Activated naive CD4-positive, alpha-beta T cell treated with anti-CD3 and anti-CD28 coated beads for 36 hours (primary cell): ENCODE measurements at places on chromosomes 3 and 15. TPM values are rescaled to one million over a fixed set of nuclear protein-coding genes. Genes with fewer than 3 reads are reported as not detected.
A peak's percentile ranks its signal among the peaks of the same experiment; 100 is the strongest.

DNA sequence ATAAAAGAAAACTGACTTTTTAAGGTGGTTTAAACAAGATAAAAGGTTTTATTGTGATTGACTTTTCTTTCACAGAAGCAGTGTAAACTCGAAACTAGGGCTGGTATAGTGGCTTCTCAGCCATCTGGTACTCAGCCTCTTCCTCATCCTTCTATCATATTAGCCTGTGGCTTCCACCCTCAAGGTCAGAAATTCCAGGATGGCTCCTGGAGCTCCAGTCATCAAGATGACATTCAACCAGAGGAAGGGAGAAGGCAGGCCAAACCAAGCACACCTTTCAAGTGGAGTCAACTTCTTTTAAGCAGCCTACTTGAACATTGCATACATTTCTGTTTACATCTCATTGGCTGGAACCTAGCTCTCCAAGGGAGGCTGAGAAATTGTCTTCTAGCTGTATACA is 1.3 kb upstream of the MESD start:
- DNase-seq = no peak
- no peaks in the 10 kb centered on the region for H3K27me3 ChIP-seq
- no peak overlapping the region for H3K4me3 ChIP-seq
- peaks cover 16% of the 10 kb centered on the region for H3K36me3 ChIP-seq
- H3K27ac ChIP-seq = no peak overlapping the region

DNA sequence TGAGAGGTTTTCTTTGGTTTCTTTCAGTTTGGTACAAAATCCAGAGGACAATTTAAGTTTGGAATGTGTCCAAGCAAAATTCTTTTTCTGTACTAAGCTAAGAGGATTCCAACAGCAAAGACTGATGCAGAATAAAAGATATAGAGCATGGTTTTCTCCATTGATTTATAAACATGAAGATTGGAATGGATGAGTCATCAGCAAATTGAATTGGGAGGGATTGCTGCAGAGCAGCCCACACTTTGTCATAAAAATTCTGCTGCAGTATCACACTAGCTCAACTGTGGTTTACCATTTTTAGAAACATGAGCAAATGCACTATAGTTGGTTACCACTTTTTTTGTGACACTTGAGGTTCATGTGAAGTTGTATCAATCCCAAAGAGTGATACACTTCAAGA is 16.1 kb upstream of the LARP6 start:
- H3K4me1 ChIP-seq = no peaks in the 10 kb centered on the region
- H3K36me3 ChIP-seq = no peaks in the 10 kb centered on the region
- no peak overlapping the region for H3K27ac ChIP-seq
- H3K27me3 ChIP-seq = peaks cover 14% of the 10 kb centered on the region

Gene TMEM212
- not detected for total RNA-seq

DNA sequence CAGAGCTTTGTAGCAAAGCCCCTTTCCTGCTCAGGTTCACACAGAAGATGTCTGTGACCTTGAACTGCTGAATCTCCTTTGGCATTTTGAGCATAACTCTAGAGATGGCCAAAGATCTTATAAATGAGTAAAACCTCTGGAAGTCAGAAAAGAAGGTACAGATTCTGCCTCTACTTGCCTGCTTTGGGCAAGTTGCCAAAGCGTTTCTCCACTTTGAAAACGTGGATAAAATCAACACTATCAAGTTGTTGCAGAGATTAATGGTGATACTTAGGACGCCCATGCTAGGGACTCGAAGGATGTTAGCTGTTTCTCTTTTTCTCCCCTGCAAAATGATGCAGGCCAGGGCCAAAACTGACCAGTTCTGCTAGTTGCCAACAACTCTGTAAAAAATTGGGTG is 68.0 kb upstream of the CMTM7 start:
- no peak overlapping the region for H3K4me3 ChIP-seq
- H3K27me3 ChIP-seq = no peaks in the 10 kb centered on the region
- H3K36me3 ChIP-seq = peaks cover 1% of the 10 kb centered on the region
- no peak overlapping the region for H3K27ac ChIP-seq

GRCh38 chr3:51955893-51956770 is 951 bp downstream of the GPR62 start:
- peak overlapping the region; percentile 33 for H3K4me3 ChIP-seq
- no peaks in the 10 kb centered on the region for H3K4me1 ChIP-seq
- peak; percentile 50 for DNase-seq
- H3K27me3 ChIP-seq = peaks cover 17% of the 10 kb centered on the region

GRCh38 chr3:6640907-6641306 is 220.0 kb upstream of the GRM7 start:
- no peaks in the 10 kb centered on the region for H3K4me1 ChIP-seq
- H3K27ac ChIP-seq = no peak overlapping the region
- no peak overlapping the region for H3K4me3 ChIP-seq
- DNase-seq = no peak

- no peak overlapping the region for H3K27ac ChIP-seq
- H3K4me3 ChIP-seq = no peak overlapping the region
- no peak for DNase-seq
- no peaks in the 10 kb centered on the region for H3K27me3 ChIP-seq
- H3K4me1 ChIP-seq = no peaks in the 10 kb centered on the region
These were observed 633.8 kb downstream of the IGSF11 start for GRCh38 chr3:118400886-118401285.

DNA sequence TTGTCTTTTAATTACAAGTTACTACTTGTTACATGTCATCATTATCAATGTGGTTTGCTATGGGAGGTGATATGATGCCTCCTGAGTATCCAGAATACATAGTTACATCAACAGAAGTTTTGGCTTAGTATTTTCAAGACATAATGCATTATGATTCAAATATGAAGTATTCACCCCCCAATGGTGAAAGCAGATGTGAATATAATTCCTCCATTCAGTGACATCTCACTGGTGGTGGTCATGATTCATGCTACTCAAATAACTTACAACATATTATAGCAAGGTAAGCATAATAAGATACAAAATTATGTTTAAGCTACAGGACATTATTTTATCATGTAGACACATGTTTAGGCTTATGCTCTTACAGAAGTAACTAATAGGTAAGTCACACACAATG is 34.9 kb upstream of the TTBK2 start:
- H3K4me1 ChIP-seq = peaks cover 7% of the 10 kb centered on the region
- H3K4me3 ChIP-seq = no peak overlapping the region
- H3K36me3 ChIP-seq = peaks cover 46% of the 10 kb centered on the region
- H3K27ac ChIP-seq = no peak overlapping the region
- DNase-seq = no peak
